ENCODE measurements at places on chromosomes 6 and 20. TPM values are rescaled to one million over a fixed set of nuclear protein-coding genes. Genes with fewer than 3 reads are reported as not detected.
A peak's percentile ranks its signal among the peaks of the same experiment; 100 is the strongest.

GRCh38 chr6:42724825-42725224, 2.4 kb upstream of the PRPH2 start:
- no peaks in the 10 kb centered on the region for H3K4me1 ChIP-seq
- no peak overlapping the region for H3K27ac ChIP-seq
- no peaks in the 10 kb centered on the region for H3K36me3 ChIP-seq

GRCh38 chr20:62885046-62885895, 23.6 kb upstream of the TCFL5 start:
- peaks cover 7% of the 10 kb centered on the region for H3K4me1 ChIP-seq
- no peak overlapping the region for H3K27ac ChIP-seq
- DNase-seq: no peak
- H3K36me3 ChIP-seq: peaks cover 21% of the 10 kb centered on the region
- no peaks in the 10 kb centered on the region for H3K27me3 ChIP-seq

GRCh38 chr6:85372188-85372914, 77.5 kb upstream of the NT5E start:
- no peaks in the 10 kb centered on the region for H3K27me3 ChIP-seq
- no peak overlapping the region for H3K4me3 ChIP-seq
- no peaks in the 10 kb centered on the region for H3K4me1 ChIP-seq
- no peaks in the 10 kb centered on the region for H3K36me3 ChIP-seq
- no peak overlapping the region for H3K27ac ChIP-seq

- H3K4me3 ChIP-seq: no peak overlapping the region
- H3K4me1 ChIP-seq: peaks cover 27% of the 10 kb centered on the region
- no peaks in the 10 kb centered on the region for H3K36me3 ChIP-seq
- no peak for DNase-seq
- no peaks in the 10 kb centered on the region for H3K27me3 ChIP-seq
- H3K27ac ChIP-seq: peak overlapping the region; percentile 33
These were observed 334.1 kb upstream of the KCNQ5 start for GRCh38 chr6:72287801-72288200.

DNA sequence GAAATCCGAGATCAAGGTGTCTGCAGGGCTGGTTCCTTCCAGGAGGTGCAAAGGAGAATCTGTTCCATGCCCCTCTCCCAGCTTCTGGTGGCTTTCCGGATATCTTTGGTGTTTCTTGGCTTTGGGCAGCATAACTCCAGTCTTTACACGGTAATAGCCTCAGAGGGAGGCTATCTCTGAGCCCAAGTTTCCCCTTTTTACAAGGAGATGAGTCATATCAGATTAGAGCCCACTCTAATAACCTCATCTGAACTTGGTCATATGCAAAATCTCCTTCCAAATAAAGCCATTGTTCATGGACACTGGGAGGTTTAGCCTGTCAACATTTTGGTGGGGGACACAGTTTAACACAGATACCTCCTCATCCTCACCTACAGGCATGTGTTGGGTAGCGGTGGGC, 213.7 kb downstream of the ATXN1 start:
- H3K27ac ChIP-seq: no peak overlapping the region
- peaks cover 17% of the 10 kb centered on the region for H3K36me3 ChIP-seq
- DNase-seq: no peak
- H3K4me1 ChIP-seq: no peaks in the 10 kb centered on the region

C2 gene
- total RNA-seq: 1.6 TPM

GRCh38 chr6:48151142-48151541, 40.1 kb upstream of the PTCHD4 start:
- no peak for DNase-seq
- peaks cover 20% of the 10 kb centered on the region for H3K36me3 ChIP-seq
- H3K4me1 ChIP-seq: peaks cover 2% of the 10 kb centered on the region
- H3K4me3 ChIP-seq: no peak overlapping the region
- H3K27me3 ChIP-seq: no peaks in the 10 kb centered on the region
- H3K27ac ChIP-seq: no peak overlapping the region

DNA sequence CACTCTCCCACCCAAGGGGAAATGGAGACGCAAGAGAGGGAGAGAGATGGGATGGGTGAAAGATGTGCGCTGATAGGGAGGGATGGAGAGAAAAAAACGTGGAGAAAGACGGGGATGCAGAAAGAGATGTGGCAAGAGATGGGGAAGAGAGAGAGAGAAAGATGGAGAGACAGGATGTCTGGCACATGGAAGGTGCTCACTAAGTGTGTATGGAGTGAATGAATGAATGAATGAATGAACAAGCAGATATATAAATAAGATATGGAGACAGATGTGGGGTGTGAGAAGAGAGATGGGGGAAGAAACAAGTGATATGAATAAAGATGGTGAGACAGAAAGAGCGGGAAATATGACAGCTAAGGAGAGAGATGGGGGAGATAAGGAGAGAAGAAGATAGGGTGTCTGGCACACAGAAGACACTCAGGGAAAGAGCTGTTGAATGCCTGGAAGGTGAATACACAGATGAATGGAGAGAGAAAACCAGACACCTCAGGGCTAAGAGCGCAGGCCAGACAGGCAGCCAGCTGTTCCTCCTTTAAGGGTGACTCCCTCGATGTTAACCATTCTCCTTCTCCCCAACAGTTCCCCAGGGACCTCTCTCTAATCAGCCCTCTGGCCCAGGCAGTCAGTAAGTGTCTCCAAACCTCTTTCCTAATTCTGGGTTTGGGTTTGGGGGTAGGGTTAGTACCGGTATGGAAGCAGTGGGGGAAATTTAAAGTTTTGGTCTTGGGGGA, 754 bp downstream of the TNF start:
- peaks cover 7% of the 10 kb centered on the region for H3K4me1 ChIP-seq
- DNase-seq: no peak
- no peaks in the 10 kb centered on the region for H3K36me3 ChIP-seq
- no peak overlapping the region for H3K27ac ChIP-seq

Data from mesothelial cell of epicardium (in vitro differentiated cells).